NCI-H187 treated with DMSO at 0.1 percent for 48 hours (cell line): ENCODE measurements at places on chromosomes 7 and 10.

GRCh38 chr7:65892161-65892560 is 19.3 kb downstream of the VKORC1L1 start:
- no peak for DNase-seq

GRCh38 chr7:64300641-64301405 is 12.9 kb upstream of the ZNF736 start:
- no peak for DNase-seq

DNA sequence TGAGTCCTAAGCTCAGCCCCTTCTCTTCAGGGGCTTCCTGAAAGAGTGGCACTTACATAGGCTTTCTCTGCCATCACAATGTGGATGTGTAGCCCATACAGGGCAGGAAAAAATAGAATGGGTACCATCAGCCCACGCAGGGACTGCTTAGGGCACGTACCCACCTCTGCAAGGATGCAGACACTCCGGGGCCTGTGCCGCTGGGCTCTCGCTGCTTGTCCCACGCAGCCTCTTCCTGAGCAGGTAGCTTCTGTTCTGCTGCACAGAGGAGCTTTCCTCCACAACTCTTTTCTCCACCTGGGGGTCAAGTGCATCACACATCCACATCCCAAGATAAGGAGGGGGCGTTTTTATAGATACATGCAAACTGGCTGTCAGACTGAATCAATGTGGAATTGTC is 34.3 kb downstream of the FRMPD2 start:
- no peak for DNase-seq

DNA sequence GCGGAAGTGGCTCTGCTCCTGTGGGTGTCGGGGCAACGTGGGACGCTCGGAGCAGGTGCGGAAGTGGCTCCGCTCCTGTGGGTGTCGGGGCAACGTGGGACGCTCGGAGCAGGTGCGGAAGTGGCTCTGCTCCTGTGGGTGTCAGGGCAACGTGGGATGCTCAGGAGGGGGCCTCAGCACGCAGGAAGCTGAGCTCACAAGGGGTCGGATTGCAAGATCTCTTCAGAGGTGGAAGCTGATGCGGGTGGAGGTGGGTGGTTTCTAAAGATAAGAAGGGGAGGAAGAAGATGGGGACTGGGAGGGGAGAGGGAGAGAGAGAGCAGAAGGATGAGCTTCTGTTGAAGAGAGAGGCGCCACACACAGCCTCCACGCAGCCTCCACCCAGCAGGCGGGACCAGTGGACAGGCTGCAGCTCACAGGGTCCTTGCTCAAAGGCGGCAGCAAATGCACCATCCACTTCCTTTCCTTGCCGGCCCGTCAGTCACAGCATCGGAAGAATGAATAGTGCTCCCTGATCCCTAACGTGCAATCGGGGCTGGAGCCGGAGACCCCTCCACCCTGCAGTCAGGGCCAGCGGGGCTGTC is 78.7 kb downstream of the PTPRN2 start:
- no peak for DNase-seq

- peak; percentile 96 for DNase-seq
These were observed 107.7 kb downstream of the CACNA2D1 start for GRCh38 chr7:82335927-82336326.

DNA sequence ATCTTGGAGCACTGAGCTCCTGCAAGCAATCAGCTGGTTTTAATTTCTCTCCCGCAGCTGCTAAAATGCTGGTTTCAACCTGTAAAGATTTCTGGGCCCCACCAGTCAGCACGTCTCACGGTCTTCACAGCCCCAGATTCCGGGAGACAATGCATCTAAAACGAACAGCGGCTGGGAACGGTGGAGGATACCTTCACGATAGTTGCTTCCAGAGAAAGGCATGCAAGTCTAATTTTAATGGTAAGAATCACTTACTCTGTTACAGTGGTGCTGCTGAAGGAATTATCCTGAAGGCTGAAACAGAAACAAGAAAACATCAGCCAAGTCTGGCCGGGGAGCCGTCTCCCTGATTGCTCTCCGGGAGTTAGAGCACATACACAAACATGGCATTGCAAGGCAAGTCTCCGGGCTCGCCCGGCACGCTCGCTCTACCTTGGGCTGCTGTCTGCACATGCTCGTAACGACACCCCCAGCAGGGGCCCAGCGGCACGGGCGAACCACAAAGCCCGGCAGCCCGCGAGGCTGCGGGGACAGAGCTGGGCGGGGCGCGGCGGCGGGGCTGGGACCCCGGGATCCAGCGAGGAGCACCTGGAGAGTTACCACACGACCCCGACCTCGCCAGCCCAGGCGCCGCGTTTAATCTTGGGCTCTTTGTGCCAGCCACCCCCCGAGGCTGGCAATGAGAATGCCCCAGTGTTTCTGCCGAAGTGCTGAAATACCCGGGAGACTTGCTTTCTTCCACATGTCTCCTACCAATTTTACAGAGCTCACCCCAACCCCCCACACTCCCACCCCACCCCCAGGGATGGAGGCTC is at the start of gene FAM13C:
FAM13C (minus strand) TSS at position 406 of the 815 bp plus-strand sequence; CDS start at position 317, 89 bp downstream.
- DNase-seq: no peak
